ENCODE measurements at places on chromosomes 5 and 9. TPM values are rescaled to one million over a fixed set of nuclear protein-coding genes. Genes with fewer than 3 reads are reported as not detected.
A peak's percentile ranks its signal among the peaks of the same experiment; 100 is the strongest.

DNA sequence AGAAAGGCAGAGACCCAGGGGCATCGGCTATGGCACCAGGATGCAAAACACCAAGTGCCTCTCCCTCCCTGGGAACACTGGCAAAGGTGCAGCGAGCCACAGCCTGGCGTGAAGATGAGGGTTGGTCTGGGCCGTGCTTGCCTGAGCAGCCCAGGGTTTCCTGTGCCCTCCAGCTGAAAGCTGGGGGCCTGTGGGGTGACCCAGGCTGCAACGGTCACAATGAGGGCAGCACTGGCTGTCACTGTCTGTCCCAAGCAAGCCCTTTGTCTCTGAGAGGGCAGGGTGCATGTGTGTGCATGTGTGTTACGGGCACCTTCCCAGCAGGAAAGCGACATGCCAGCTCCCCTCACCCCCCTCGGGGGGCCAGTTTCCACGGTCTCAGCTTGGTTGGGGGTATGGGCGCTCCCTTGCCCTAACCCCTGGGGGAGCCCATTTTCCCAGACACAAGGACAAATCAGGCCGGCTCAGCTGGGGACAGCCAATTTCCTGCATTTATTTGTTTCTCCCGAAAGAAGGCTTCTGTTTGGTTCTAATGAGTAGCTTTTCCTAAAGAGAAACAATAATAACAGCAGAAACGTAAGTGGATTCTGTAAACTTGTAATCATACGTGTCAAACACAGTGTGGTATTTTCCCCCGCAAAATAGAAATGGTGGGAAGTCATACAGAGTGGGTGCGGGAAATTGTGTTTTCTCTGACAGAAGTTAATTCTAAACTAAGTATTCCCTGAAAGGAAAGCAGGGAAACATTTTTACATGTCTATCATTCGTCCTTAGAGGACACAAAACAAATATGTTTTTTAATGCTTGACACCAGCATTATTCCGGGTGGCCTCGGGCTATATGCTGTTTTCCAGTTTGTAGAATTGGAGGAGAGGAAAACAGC lies 21.3 kb downstream of the MRPL36 start:
- DNase-seq: no peak

- DNase-seq: no peak
Observed at GRCh38 chr5:72822944-72823343, 6.5 kb downstream of the TNPO1 start.

DNA sequence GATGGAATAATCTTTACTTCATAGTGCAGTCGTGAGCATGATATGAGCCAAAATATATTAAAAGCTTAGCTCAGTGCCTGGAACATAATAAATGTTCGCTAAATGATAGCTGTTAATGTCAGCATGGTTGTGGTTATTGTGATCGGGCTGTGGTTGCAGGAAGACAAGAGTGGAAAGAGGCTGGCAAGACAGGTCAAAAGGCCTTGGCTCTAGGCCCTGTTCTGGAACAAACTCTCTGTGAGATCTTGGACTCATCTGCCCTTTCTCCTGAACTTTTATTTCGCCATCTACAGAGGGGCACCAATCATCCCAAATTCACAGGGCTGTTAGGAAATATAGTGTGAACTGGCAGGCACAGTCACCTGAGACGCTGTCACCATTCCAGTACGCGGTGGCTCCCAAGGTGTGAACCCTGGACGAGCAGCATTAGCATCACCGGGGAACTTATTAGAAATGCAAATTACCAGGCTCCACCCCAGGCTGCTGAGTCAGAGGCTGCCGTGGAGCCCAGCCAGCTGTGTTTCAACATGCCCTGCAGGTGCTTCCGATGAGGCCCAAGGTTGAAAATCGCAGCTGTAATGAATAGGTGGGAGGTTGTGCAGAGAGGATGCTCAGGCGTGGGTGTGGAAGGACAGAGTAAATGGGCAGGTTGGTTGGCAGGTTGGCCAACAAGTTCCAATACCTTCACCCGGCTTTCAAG lies 50.2 kb upstream of the SAP30L start:
- no peak for DNase-seq

DNA sequence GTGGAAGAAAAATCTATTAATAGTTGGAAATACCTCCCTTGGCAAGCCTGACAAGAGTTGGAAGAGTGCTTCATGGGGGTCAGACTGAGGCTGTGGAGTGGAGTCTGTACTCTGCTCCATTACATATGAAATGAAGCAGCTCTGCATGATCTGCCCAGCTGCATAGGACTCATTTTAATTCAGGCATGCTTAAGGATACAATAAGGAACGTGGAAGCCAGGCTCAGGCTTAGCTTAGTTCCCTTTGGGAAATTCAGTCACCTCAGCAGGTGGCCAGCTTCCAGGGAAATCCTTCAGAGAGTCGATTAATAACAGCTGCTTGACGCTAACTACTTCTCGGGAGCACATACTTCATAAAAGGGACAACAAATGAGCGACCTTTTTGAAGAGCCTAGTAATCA lies 1672.9 kb upstream of the WWC1 start:
- no peak for DNase-seq

DNA sequence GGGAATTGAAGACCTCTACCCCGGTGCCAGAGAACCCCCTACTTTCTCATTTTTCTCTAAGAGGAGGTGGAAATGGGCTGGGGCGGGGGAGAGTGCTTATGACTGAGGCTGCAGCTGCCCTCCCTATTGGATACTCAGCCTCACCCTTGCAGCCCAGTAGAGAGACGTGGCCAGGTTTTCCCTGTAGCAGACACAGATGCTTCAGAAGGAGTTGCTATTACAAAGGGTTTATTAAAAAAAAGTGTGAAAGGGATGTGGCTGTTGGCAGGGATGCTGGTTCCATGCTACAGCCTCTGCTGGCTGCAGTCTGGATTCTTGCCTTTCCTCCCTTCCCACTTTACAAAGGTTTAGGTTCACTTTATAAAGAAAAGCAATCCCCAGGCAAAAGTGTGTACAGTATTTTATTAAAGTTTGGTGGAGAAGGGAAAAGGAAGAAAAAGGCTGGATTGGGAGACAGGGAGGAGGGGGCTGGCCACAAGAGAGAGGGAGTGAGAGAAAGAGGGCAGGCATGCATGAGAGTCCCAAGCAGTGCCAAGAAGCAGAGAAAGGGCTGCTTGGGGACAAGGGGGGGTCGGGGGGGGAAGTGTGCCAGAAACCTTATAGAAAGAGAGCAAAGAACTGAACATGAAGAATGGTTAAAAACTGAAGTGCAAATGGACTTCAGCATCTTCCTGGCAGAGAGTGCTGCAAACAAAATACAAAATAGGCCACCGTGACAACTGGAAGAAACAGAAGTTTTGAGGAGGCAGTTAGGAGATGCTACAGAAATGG lies 29.5 kb upstream of the NFIB start:
- no peak for DNase-seq

DNA sequence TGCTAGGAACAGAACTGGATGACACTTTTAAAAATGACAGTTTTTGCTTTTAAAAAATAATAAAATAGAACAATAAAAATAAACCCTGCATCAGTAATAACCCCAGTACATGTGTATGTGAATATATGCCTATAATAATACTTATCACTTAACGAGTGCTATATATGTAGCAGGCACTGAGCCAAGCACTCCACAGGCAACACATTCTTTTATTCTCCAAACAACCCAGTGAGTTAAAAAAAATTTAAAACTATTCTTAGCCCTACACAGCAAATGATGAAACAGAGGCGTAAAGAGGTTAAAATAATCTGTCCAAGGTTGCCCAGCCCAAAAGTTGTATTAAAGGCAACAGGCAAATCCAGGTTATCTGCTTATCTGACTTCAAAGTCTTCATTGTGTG lies 124.5 kb upstream of the SMIM23 start:
- no peak for DNase-seq

GRCh38 chr9:109639674-109640579 lies 140.1 kb upstream of the PALM2AKAP2 start:
- DNase-seq: peak; percentile 28

GRCh38 chr5:148855249-148856008 lies 29.0 kb downstream of the ADRB2 start:
- no peak for DNase-seq

DNA sequence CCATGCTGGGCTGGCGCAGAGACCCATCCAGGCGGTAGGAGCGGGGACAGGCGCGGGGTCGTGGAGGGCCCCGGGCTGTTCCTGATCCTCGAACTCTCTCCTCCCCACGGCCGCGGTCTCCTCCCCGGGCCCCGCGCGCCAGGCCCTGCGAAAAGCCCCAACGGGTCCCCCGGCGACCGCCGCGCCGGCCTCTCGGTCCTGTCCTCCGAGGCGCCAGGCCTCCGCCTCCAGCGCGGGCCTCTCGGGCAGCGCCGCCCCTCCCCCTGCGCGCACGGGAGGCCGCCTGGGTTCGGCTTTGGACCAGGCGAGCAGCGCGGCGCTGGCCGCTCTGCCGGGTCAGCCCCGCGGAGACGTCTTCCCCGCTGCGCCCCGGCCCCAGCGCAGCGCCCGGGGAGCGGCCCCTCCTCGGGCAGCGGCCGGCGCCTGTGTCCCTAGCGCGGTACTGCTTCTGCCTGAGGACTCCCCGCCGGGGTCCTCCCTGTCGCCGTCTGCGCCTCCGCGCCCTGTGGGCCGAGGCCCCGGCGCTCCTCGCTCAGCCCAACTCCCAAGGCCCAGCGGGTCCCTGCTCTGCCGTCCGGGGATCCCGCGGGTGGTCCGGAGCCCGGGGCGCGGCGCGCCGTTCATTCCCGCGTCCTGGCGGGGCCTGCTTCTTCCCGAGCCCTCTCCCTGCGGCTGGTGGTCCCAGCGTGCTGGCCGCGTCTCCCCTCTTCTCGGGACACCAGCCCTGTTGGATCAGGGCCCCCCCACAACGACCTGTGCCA lies 13.4 kb downstream of the COL23A1 start:
- peak; percentile 47 for DNase-seq

PCDHB13 gene
- polyA plus RNA-seq: 6.0 TPM

- DNase-seq: no peak
Observed at GRCh38 chr5:80804332-80804731, 149.5 kb upstream of the DHFR start.

CDK5RAP2 gene
- polyA plus RNA-seq: 62.9 TPM

Data from left lung (tissue), 14 donors.